ENCODE measurements at places on chromosomes 5 and 9. TPM values are rescaled to one million over a fixed set of nuclear protein-coding genes. Genes with fewer than 3 reads are reported as not detected.

GRCh38 chr9:17160327-17160726 lies 25.5 kb downstream of the CNTLN start:
- H3K36me3 ChIP-seq: no peaks in the 10 kb centered on the region
- H3K4me1 ChIP-seq: no peaks in the 10 kb centered on the region
- no peak overlapping the region for H3K27ac ChIP-seq
- DNase-seq: no peak
- H3K4me3 ChIP-seq: no peak overlapping the region

- H3K36me3 ChIP-seq: no peaks in the 10 kb centered on the region
- H3K4me3 ChIP-seq: no peak overlapping the region
- DNase-seq: no peak
- H3K27me3 ChIP-seq: peaks cover 11% of the 10 kb centered on the region
- H3K4me1 ChIP-seq: no peaks in the 10 kb centered on the region
- no peak overlapping the region for H3K27ac ChIP-seq
Measured at GRCh38 chr5:14635656-14636055, 28.9 kb upstream of the OTULIN start.

- peaks cover 16% of the 10 kb centered on the region for H3K36me3 ChIP-seq
- peak overlapping the region; percentile 94 for H3K4me3 ChIP-seq
- peaks cover 13% of the 10 kb centered on the region for H3K27me3 ChIP-seq
- H3K4me1 ChIP-seq: peaks cover 36% of the 10 kb centered on the region
- no peak for DNase-seq
Measured at GRCh38 chr5:163436515-163436914, 880 bp upstream of the CCNG1 start.

GRCh38 chr9:125444166-125444565 lies 182.5 kb downstream of the GAPVD1 start:
- H3K27ac ChIP-seq: no peak overlapping the region
- no peaks in the 10 kb centered on the region for H3K36me3 ChIP-seq
- H3K4me1 ChIP-seq: peaks cover 2% of the 10 kb centered on the region
- no peaks in the 10 kb centered on the region for H3K27me3 ChIP-seq
- H3K4me3 ChIP-seq: no peak overlapping the region
- DNase-seq: no peak

GRCh38 chr5:148394587-148395019 lies 10.8 kb downstream of the FBXO38 start:
- H3K4me1 ChIP-seq: peaks cover 15% of the 10 kb centered on the region
- DNase-seq: no peak
- no peak overlapping the region for H3K27ac ChIP-seq
- no peaks in the 10 kb centered on the region for H3K27me3 ChIP-seq

DNA sequence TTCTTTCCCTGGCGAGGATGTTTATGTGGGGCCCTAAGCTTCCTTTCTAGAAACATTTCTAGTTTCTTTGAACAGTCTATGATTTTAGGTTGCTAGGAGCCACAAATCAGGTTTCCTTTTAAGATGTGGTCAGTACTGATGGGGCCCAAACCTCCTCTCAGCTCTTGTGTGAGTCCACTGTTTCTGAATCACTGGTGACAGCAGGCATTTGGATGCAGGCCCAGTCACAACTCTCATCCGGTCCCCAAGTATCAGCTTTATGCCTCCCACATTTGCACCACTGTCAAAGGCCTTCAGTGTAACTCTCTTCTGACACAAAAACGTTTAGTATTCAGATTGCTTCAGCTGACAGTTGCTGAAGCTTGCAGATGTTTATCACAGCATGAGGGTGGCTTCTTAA lies 7.8 kb downstream of the DMRT2 start:
- no peak for DNase-seq
- H3K27me3 ChIP-seq: peaks cover 42% of the 10 kb centered on the region
- no peak overlapping the region for H3K4me3 ChIP-seq
- H3K36me3 ChIP-seq: no peaks in the 10 kb centered on the region
- no peak overlapping the region for H3K27ac ChIP-seq

- peak overlapping the region; percentile 57 for H3K4me3 ChIP-seq
- no peak for DNase-seq
- H3K27ac ChIP-seq: peak overlapping the region; percentile 79
- H3K4me1 ChIP-seq: peaks cover 15% of the 10 kb centered on the region
- no peaks in the 10 kb centered on the region for H3K27me3 ChIP-seq
Measured at GRCh38 chr9:21919377-21920362, 74.5 kb downstream of the CDKN2A start.

DNA sequence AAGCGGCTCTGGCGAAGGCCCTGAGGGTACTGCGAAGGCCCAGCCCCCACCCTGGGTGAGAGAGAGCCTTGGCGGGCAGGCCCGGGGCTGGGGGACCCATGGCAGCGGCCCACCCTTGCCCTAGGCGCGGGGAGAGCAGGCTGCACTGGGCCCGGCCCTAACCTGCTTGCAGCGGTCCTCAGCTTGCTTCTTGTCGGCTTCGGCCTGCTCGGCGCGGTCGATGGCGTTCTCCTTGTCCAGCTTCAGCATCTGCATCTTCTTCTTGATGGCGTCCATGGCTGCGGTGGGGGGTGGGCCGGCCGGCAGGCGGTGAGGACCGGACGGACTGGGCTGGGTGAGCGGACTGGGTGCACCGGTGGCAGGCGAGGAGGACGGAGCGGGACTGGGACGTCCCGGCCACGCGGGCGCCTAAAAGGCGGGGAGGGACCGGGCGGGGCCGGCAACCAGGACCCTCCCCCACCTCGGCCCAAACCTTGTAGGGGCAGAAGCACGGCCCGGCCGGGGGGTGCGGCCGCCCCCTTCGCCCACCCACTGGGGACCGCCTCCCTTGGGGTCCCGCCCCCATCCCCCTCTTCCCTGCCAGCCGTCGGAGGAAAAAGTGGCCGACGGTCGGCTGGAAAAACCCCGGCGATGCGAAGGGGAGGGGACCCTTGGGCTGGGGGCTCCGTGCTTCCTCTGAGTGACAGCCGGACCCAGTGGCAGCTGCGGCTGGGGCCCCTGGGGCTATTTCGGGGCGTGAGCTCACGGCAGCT lies at the start of gene TPM2:
Gene TPM2, minus strand, starts transcription at position 384 of the 752 bp plus-strand sequence. Its CDS starts 108 bp downstream, at position 276.
- H3K27ac ChIP-seq: peak within 1 kb of the TSS; percentile 78
- no peaks in the 10 kb centered on the region for H3K27me3 ChIP-seq
- peaks cover 12% of the 10 kb centered on the region for H3K4me1 ChIP-seq
- no peak for DNase-seq

GABRP gene
- total RNA-seq: not detected

PCDHA9 gene
- total RNA-seq: not detected

ZNF879 gene
- total RNA-seq: 8.1 TPM

ANKHD1 gene
- total RNA-seq: 148 TPM

Data from activated naive CD8-positive, alpha-beta T cell treated with anti-CD3 and anti-CD28 coated beads, Interleukin-2, amount 10 ng/mL, durations not matched to agents 7 days and 5 days (primary cell).